ENCODE measurements at places on chromosomes 3 and 15. TPM values are rescaled to one million over a fixed set of nuclear protein-coding genes. Genes with fewer than 3 reads are reported as not detected.

The PLSCR2 gene
- total RNA-seq: not detected

The NR2F2 gene
- total RNA-seq: 24.0 TPM

The AADAC gene
- total RNA-seq: 16.4 TPM

The PDIA3 gene
- total RNA-seq: 347 TPM

The IGF2BP2 gene
- 11.4 TPM for total RNA-seq

The INO80 gene
- total RNA-seq: 13.7 TPM

The RBPMS2 gene
- 6.5 TPM for total RNA-seq

The GPR156 gene
- total RNA-seq: 0.54 TPM
